Lower leg skin (tissue), 4 donors: ENCODE measurements at places on chromosomes 4 and X. TPM values are rescaled to one million over a fixed set of nuclear protein-coding genes. Genes with fewer than 3 reads are reported as not detected.

DNA sequence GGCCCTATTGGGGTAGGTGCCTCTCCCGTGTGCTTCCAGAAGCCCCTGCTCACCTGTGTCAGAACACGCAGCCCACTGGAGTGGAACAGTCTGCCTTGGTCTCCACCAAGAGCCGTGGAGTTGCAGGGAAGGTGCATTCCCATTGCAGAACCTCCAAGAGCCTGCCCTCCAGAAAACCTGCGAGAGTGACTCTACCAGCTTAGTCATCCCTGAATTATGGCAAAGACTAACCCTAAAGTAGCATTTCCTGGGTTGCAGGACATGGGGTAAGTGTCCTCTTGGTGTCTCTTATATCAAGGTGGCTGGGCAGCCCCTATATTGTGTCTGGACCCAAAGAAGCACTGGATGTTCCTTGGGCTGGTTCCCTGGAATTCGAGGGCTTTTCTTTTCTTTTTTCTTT is 224.6 kb downstream of the BCOR start:
- no peak for DNase-seq

DNA sequence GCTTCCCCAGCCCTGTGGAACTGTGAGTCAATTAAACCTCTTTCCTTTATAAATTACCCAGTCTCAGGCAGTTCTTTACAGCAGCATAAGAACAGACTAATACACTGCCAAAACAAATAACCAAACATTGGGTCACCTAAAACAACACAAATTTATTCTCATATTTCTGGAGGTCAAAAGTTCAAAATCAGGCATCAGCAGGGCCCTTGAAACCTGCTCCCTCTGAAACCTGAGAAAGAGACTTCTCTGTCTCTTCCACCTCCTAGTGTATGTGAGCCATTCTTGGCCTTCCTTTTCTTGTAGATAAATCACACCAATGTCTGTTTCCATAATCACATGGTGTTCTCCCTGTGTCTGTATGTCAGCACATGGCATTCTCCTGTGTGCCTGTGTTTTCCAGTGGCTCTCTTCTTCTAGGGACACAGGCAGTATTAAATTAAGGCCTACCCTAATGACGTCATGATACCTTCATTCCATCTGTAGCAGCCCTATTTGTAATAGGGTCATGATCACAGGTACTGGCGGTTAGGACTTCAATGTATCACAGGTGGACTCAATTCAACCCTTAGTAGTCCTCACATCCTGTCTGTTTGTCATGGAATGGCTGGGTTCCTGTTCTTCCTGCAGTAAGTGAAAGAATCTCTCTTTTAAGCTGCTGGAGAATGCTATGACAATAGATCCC is 147.3 kb upstream of the CLNK start:
- no peak for DNase-seq

GRCh38 chrX:101260435-101260834 is 30.7 kb downstream of the TAF7L start:
- no peak for DNase-seq

GRCh38 chr4:13654162-13654797 is 26.8 kb upstream of the BOD1L1 start:
- DNase-seq, result peak; percentile 96

- DNase-seq, result no peak
Observed at GRCh38 chr4:84091266-84091665, 407.8 kb downstream of the NKX6-1 start.

Gene AFM
- not detected for total RNA-seq

Gene IL3RA
- 1.7 TPM for total RNA-seq

Gene RHOXF2
- total RNA-seq, result not detected

Gene ZC4H2
- total RNA-seq, result 4.8 TPM
